ENCODE measurements at places on chromosomes 2 and 18.

DNA sequence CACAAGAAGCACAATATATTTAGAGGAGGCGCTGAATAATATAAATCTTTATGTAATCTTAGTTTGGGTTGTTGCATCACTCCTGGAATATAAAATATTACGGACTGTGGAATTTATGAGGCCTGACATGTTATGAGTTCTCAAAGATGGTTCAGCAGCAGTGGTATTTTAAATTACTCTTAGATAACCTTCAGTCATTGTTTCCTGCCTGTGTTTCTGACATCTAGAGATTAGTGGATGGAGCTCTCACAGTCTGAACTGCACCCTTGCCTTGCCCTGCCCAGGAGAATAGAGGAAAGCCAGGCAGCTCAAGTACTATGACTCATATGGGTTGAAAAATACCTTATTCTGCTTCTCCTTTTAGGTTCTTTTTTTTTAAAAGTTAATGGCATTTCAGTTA lies 70.0 kb downstream of the ACSL3 start:
- DNase-seq: no peak

DNA sequence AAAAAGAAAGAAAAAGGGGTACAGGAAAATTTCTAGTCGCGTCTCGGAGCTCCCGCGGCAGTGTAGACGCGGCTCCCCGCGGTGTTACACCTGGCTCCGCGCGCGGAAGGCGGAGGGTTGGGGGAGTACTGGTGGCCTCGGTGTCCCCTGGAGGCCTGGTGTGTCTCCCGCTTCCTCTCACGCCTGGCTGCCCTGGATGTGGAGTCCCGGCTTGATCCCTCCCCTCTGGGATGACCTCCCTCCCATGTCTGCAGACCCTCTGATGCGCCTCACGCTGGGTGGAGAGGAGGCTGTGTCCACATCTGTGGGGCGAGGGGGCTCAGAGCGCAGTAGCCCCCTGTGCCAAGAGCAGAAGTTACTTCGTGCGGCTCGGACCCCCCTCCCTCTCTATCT lies 1.2 kb downstream of the KIF5C start:
- no peak for DNase-seq

- DNase-seq: no peak
Measured at GRCh38 chr2:128154225-128154624, 63.2 kb downstream of the UGGT1 start.

DNA sequence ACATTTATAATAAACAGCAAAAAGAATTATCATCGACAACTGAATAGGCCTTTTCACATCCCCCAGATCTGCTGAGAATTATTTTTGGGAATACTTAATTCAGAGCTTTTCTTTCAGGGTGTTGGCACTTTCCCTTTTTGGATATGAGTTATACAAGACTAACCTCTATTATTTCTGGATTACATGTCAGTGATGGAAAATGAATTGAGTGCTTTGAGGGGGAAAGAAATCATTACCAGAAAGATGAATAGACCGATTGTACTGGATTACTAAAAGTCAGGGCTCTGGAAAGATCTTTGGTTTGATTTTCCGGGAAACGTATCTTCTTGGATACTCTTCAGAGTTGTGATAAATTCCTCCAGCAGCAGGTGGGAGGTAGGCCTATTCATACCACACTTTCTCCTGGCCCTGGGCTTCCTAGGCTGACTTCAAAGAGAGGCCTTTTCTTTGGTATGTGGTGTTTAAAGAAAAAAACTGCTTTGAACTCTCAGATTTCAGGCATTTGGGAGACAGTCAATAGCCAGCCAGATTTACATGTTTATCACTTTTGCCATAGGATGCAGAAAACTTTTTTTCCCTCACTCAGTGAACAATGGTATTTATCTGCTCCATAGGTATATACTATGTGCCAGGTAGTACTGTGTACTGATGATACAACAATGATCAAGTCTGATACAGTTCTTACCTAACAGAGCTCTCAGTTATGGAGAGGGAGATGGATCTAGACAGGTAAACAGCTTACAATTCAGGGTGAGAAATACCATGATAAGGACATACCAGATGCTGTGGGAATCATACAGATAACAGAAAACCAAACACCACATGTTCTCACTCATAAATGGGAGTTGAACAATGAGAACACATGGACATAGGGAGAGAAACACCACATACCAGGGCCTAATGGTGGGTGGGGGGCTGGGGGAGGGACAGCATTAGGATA lies 63.3 kb upstream of the ACTR3 start:
- DNase-seq: no peak

DNA sequence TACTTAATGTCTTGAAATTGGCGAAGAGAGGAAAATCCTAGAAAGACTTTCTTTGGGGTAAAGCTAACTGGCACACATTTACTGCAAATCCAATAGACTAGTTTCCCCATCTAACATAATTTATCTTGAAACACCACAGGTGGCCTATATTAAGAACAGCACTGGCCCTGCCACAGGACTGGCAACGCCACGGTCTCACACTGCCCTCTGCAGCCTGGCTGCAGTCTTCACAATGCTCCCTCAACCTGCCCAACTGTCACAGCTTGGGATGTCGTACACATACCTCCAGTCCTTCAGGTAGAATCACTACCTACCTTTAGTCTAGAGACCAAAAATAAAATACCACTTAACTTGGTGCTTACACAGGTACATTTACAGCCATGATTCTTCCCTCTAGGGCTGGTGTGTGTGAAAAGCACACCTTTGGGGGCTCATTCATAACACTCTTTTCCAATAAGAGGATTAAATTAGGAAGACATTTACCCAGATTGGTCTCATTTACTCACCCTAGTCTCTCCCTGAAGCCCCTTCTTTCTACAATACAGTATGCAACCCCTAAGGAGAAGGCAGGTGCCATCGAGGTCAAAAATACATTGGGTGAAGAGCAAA lies 222.2 kb downstream of the C1D start:
- DNase-seq: no peak

DNA sequence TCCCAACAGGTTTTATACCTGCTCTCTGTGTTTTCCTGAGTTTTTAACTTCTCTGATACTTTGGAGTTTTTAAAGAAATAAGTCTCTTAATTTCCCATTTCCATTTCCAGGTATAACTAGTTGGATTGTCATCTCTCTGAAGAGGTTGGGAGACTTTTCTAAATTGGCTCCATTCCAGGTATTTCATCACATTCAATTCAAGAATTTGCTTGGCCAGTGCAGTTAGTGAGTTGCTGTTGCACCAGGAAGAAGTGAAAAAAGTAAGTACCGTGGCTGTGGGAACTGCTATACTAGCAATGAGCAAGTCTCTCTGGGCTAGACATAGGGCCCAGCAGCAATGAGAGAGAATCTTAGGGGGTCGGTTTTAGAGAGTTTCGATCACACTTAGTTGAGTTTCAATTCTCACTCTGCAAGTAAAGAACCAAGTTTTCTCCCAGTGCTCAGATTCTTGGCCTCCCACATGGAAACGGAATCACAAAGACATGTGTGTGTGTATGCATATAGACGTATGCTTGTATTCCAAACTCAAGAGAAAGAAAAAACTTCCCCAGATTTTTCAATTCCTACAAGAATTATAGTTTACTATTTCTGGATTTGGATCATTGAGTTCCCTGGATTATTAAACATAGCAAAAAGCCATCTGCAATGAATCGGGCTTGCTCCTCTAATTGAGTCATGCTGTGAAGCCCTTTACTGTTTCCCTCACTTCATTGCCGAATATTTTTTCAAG lies 894.4 kb downstream of the BCL11A start:
- DNase-seq: no peak
